AG10803 (cell line): ENCODE measurements at places on chromosomes 12 and 14.
A peak's percentile ranks its signal among the peaks of the same experiment; 100 is the strongest.

- DNase-seq: no peak
Measured at GRCh38 chr12:89151536-89151935, 200.8 kb downstream of the DUSP6 start.

GRCh38 chr14:104680806-104681688 is 8.4 kb upstream of the INF2 start:
- DNase-seq: peak; percentile 75

DNA sequence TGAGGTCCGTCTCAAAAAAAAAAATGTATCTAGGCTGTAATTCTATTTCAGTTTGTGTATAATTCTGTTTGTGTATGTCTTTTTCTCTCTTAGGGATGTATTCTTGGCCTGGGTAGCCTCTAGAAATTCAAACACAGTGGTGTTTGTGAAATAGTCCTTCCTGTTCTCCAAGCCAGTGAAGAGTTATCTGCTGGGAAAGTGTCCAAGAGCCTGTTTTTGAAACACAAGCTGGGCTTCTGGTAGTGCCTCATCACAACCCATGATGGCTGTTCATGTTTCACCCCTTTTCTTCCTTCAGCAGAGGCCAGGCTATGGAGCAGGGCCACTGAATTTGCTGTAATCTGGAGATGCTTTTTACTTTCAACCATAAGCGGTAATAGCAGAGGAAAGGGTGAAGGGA is 14.7 kb downstream of the METTL3 start:
- DNase-seq: peak; percentile 31

DNA sequence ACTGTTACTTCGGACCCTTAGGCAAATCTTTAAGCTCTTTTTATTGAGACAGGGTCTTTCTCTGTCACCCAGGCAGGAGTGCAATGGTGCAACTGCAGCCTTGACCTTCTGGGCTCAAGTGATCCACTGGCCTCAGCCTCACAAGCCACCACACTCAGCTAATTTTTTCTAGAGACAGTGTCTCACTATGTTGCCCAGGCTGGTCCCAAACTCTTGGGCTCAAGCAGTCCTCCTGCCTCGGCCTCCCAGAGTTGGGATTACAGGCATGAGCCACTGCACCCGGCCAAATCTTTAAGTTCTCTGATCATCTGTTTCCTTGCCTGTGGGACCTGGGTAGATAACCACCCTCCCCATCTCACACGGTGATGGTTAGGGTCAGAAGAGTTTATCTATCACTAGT is 2.3 kb upstream of the GPX2 start:
- DNase-seq: no peak

DNA sequence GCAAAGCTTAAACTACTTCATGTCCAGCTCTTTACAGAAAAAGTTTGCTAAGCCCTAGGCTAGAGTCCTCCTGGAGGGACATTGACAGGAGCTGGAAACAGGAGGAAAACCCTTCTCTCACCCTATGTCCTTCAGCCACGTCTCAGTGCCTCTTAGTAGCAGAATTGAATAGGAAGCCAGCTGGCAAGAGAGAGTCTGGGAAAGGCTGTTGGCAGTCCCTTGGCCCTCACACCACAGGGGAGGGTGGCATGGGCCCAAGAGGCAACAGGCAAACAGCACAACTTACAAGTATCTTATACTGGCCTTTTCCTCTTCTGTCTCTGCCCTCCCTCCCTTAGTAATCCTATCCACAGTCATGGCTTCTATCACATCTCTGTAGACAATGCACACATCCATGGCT is 27.7 kb upstream of the DHRS2 start:
- DNase-seq: no peak

DNA sequence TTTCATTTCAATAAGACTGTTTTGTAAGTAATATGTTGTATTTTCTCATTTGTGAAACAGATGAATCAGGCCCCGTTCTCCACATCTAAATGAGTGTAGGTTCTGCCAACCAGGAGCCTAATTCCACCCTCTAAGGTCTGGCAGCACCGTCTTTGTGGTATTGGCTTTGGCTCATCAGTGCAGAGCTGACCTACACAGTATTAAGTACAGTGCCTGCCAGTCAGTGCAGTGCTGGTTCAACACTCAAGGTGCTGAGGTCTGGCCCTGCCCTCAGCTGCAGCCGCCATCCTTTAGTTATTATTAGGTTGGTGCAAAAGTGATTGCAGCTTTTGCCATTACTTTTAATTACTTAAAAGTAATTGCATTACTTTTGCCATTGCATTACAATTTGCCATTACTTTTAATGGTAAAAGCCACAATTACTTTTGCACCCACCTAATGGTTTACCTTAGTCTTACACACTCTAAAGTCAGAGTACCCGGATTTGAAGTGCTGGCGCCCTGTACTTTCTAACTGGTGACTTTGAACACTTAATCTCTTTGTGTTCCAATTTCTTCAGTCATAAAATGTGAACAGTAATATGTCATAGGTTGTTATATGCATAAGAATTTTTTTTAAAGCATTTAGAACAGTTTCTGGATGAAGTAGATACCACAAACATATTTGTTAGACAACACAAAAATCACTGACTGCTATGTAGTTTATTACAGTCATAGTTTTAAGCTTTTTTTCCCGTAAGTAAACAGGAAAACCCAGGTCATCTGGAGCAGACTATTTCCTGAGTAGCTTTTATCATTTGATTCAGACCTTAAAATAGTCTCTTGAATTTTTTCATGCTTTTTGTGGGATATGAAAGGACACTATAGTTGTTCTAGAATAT is 99.5 kb downstream of the SYNE2 start:
- DNase-seq: no peak

DNA sequence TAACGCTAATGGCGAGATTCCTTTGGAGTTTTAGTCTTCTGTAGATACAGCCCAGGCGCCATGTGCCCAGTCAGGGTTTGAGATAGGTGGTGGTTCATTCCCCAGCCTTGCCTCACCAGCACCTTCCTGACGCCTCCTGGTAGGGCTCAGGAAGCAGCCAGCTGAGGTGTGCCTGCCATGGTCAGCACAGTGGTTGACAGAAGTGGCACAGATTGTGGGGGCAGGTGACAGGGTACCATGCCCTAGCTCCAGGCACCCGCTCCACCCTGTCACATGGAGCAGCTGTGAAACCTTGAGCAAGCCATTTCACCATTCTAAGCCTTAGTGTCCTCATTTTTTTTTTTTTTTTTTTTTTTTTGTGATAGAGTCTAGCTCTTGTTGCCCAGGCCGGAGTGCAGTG is 45.6 kb downstream of the EVL start:
- no peak for DNase-seq

- no peak for DNase-seq
Measured at GRCh38 chr14:28059254-28059653, 707.3 kb upstream of the FOXG1 start.

DNA sequence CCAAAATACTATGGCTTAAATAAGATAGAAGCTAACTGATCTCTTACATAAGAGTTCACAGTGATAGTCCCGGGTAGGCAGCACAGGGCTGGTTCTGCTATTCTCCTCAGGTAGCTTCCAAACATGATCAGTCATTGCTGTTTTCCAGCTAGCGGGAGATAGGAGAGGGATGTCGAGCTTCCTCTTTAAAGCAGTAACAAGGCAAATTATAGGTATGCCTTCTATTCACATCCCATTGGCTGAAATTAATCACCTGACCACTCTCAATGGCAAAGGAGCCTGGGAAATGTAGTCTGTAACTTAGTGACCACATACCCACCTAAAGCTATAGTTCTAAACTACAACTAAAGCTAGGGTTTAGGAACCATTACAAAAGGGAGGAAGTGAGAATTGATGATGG is 34.5 kb upstream of the VRK1 start:
- DNase-seq: peak; percentile 16

- DNase-seq: no peak
Measured at GRCh38 chr12:105330931-105331804, 677 bp downstream of the C12orf75 start.

- DNase-seq: no peak
Measured at GRCh38 chr12:26771861-26772260, 61.1 kb downstream of the ITPR2 start.

DNA sequence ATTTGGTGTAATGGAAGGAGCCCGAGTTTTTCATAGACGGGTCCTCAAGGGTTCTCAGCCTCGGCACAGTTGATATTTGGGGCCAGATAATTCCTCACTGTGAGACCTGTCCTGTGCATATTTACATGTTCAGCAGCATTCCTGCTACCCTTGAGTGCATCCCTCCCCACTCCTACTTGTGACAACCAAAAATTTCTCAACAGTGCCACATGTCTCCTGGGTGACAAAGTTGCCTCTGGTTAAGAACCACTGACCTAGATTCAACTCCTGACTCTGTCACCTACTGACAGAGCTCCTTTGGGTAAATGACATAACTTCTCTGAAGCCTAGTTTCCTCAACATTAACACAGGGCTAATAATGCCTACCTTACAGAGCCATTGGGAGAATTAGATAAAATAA is 60.4 kb downstream of the TTC9 start:
- DNase-seq: no peak

GRCh38 chr12:1644534-1645438 is 15.8 kb downstream of the WNT5B start:
- peak; percentile 85 for DNase-seq

DNA sequence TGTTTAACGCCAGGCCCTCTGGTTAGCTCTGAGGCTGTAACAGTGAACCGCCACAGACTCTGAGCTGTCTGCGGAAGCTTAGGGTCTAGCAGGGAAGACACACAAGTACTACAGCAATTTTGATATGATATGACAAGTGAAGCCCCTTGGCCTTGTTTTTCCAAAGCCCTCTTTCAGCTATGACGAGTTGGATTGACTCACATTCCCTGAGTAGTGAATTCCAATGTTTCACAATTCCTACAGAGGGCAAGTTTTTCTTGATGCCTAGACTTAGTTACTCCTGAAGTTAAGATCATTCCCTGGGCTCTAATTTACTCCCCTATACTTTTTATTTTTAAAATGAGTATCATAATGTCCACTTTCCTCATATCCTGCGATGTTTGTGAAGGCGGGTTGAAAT is 53.3 kb upstream of the CISTR start:
- no peak for DNase-seq

DNA sequence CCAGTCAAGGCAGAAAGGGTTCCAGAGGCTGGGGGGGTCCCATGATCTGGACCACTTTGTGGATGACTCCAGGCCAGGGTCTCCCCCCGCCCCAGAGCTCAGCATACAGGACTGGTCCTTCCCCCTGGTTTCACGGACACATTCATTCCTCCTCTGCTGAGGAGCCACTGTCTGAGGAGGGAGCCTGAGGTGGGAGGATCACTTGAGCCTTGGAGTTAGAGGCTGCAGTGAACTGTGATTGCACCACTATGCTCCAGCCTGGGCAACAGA is 6.8 kb downstream of the TESC start:
- no peak for DNase-seq

GRCh38 chr14:91399868-91400640 is 17.6 kb downstream of the CCDC88C start:
- no peak for DNase-seq

GRCh38 chr12:6326316-6327228 is 15.3 kb downstream of the TNFRSF1A start:
- DNase-seq: peak; percentile 71

DNA sequence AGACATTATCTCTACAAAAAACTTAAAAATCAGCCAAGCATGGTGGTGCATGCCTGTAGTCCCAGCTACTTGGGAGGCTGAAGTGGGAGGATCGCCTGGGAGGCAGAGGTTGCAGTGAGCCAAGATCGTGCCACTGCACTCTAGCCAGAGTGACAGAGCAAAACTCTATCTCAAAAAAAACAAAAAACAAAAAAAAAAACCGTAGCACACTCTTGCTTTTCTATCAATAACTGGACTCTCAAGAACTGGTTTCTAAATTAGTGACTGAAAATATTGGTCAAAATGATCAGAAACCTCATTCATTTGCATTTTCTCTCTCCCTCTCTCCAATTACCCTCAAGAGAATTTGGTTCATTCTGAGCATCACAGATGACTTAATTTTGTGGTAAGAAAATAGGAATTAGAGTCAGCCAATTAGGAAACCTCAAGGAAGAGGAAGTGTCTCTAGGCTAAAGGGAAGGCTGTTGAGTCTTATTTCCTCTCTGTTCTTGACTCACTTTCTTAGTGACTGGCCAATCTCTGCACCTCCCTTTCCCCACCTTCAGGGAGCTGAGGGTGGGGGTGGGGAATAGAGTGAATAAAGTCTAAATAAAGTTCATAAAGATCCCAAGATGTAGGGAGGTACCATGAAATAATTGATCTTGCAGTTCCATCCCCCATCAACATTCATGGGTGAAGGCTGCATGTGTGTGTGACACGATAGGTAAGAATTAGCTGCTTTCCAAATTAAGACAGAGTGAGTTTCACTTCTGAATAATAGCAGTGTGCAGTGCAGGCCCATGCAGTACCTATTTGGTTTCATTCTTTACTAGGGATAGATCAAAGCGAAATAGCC is 6.8 kb upstream of the PSMA6 start:
- DNase-seq: peak; percentile 5

DNA sequence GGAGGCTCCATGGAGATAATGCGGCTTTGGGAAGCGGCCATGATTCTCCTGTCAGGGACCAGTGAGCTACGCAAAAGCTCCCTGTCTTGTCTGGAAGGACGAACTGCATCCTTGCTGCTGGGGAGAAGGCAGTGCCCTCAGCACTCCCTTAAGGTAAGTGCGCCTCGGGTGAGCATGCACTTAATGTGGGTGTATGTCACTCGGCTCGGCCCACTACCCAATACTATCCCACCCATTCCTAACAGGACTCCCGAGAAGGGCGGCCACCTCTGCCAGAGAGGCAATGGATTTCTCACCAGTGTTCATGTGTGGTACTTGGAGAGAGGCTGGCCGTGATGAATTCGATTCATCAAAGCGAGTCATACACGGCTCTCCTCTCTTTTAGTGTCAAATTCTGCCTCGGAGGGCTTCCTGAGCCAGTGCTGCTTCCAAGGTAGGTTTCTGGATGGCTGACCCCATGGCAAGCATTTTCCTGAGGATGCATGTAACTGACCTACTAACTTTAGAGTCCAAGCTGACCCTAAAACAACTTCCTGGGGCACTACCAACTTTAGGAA is 151.7 kb upstream of the RTL1 start:
- DNase-seq: no peak

DNA sequence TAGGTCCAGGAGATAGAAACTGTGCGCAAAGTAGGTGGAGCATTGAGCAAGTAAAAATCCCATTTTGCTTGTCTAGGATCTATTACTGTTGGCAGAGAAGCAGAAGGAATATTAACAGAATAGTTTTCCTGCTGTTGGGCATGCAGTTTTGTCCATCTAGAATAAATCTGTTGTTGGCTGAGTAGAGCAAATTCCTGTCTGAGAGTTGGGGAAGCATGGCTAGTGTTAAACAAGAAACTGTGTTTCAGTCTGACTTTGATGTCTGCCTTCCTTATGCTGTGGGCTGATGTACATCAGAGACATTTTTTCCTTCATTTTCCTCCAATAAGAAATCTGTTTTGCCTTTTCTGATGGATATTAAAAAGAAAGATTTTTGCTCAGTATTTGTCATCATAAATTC is 98.2 kb downstream of the RAD52 start:
- DNase-seq: peak; percentile 62

GRCh38 chr12:82758749-82759330 is 72.1 kb downstream of the TMTC2 start:
- DNase-seq: no peak

DNA sequence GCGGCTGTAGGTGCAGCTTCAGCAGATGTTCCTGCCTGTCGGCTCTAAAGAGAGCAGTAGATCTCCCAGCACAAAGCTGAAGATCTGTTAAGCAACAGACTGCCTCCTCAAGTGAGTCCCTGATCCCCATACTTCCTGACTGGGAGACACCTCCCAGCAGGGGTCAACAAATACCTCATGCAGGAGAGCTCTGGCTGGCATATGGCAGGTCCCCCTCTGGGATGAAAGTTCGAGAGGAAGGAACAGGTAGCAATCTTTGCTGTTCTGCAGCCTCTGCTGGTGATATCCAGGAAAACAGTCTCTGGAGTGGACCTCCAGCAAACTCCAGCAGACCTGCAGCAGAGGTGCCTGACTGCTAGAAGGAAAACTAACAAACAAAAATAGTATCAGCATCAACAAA is 337.1 kb upstream of the USP15 start:
- no peak for DNase-seq
